ENCODE measurements at places on chromosomes 11 and 22.

DNA sequence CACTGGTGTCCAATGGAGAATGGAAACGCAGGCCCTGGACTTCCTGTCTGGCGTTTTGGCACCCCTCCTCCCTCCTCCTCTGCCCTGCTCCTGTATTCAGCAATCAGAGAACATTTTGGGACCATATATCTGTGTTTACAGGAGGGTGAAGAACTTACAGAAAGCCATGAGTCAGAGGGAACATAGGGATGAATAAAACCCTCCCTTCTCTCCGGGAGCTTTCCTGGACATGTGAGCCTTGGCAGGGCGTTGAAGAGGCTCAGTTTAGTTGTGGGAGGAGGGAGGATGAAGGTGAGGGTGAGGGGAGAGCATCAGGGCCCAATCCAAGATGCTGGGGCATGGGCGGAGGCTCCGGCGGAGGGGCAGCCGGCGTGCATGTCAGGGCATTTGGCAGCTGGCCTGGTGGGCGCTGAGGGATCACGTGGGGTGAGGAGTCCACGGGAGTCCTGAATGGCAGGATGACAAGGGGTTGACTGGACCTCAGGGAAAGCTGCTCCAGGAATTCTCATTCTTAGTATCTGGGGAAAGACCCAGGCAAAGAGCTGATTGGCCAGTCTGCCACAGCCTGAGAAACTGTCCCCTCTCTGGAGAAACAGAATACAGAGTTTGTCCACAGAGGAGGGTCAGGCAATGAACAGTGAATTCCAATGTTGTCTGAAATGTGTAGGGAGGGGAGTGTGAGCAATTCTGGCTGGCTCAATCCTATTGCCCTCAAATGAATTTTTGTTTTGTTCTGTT lies 28.9 kb downstream of the MICAL2 start:
- DNase-seq, result no peak

DNA sequence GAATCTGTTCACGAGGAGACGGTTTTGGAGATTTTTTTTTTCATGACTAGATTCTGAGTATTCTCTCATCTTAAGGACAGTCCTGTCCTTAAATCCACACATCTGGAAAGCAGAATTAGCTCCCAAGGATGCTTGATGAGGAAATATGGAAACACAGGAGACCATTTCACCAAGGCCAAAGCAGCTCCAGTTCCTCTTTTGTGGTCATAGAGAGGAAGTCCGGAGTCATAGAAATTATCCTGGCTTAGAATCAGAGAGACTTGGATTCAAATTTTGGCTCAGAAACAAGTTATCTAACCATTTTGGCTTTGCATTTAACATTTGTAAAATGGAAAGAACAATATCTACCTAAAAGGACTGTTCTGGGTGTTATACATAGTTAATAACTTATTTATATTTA lies 7.3 kb upstream of the TEAD1 start:
- DNase-seq, result no peak

GRCh38 chr11:107006076-107006833 lies 12.0 kb downstream of the GUCY1A2 start:
- DNase-seq, result no peak

DNA sequence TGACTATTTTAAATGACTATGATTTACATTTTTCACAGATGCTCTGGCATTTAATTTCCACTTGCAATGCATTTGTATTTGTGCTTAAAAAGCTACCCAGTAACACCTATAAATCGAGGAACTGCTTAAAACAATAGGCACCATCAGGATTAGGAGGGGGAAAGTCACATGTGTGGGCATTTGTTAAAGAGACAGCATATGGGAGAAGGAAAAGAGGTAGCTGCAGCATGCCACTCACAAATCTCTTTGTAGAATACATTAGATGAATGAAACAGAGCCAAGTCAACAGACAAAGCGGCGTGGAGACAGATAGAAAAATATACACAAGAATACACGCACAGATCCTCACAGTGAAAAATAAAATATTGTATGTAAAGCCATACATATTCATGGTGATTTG lies 228.0 kb downstream of the CADM1 start:
- DNase-seq, result no peak

DNA sequence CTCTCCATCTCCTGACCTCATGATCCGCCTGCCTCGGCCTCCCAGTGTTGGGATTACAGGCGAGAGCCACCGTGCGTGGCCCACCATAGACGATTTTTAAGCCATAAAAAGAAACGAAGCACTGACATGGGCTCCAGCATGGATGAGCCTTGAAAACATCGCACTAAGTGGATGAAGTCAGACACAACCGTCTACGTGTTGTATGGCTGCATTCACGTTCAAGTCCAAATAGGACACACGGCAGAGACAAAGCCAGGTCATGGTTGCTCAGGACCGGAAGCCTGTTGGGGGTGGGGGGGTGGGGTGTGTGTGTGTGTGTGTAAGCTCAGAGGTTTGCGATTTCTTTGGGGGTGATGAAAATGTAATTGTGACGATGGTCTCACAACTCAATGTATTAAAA lies 10.0 kb downstream of the RRP7A start:
- no peak for DNase-seq

DNA sequence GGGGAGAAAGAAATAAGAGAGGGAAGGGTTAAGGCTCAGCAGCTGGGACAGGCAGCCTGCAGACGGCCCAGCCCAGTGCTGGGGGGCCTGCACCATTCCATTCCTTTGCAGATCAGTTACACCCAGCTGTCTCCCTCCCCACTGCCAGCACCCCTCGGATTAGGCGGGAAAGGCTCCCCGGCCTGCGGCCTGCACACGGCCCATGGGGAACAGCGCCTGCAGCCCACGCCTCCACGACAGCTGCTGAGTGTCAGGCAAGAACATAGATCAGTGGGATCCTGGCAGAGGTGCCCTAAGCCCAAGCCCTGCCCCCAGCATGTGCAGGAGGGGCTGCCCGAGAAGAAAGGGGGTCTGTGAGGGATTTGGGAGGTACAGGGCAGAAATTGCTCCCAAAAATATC lies 65.8 kb upstream of the MYOD1 start:
- DNase-seq, result no peak

DNA sequence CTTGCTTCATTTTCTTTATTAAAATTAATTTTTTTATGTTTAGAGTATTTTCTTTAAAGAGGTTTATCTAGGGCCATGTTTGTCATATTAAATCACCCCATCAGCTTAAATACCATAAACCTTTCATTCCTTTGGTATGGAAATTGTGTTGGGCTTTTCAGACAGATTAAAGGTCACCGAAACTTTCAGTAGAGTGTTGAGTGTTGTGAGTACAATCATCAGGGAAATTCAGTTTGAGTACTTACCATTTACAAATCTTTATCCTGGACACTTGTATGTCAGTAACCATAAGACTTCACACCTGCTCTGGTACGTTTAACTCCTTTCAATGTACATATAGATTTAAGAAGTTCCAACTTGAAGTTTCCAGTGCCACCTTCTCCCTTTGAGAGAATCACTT lies 12.0 kb downstream of the PRMT3 start:
- no peak for DNase-seq

DNA sequence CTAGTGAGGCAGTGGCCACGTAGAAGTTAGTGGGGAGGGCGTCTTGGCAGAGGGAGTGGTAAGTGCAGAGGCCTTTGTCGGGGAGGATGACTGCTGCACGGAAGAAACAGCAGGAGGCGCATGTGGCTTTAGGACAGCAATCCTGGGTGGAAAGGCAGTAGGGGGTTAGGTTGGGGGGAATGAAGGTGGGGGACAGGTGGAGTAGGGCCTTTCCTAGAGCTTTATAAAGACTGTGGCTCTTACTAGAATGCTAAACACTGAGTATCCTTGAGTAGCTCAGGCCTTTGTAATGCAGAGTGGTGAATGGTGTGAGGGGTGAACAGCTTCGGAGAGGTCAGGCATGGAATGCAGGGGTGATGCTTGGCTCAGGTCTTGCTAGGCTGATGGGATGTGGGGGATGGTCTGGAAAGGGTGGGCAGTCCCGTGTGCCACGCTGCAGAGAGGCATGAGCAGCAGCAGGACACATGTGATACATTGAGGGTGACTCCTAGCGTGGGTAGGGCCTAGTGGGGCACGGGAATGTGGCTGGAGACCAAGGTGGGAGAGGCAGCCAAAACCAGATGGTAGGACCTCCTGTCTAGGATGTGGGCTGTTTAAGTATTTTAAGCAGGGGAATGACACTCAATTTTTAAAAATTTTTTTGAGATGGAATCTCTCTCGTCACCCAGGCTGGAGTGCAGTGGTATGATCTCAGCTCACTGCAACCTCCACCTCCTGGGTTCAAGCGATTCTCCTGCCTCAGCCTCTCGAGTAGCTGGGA lies 19.2 kb downstream of the AP2A2 start:
- no peak for DNase-seq

- no peak for DNase-seq
Observed at GRCh38 chr11:44333271-44334218, 23.6 kb upstream of the ALX4 start.

DNA sequence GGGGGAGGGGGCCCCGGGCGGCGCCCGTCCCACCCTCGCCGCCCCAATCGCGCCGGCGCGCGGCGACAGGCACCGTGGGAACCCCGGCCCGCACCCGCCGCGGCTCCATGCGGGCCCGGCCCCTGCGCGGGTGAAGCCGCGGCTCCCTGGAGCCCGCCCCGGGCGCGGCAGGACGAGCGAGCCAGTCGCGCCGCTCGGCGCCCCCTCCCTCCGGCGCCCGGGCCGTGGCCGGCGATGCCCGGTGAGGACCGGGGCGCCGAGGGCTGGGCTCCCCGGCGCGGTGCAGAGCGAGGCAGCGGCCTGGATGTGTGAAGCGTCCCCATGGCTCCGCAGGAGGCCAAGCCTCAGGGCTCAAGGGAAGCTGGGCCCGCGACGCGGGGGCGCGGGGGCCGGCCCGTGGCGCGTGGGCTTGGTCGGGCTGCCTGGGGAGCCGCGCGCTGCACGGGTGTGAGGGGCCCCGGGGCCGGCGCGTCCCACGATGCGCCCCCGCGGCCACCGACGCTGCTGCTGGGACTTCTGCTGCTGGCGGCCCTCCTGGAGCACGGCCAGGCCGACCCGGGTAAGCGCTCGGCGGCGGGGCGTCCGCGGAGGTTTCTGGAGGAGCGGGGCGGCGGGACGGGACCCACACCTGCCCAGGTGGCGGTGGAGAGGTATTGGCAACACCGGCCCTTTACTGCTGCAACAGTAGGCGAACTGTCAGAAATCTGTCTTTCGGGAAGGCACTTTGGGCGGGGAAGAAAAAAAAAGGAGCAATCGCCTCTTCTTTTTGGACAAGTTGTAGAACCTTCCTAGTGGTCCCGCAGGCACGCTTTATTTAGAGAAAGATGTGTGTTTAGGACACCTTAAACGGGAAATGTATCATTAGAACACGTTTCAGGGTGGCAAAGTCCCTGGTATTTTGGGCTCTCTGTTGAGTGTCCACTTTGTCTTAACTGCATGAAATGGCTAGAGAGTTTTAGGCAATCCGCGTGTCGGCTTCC lies 119.4 kb downstream of the HIPK3 start:
- DNase-seq, result no peak

DNA sequence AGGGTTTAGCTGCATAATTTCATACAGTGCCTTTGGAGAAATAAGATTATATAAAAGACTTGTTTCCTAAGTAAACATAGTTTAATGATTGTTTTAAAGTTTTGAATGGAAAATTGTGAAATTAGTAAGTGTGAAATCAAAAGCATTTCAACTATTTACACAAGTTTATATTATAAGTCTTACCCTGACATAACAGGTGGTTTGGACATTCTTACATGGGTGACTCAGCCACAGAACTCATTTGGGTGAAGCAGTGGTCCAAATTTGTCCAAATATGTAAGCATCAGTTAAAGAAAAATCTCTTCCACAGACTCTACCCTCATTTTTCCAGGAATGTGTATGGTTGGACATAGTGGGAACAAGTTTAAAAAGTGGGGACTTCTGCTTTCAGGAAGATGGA lies 68.0 kb downstream of the USP47 start:
- no peak for DNase-seq

DNA sequence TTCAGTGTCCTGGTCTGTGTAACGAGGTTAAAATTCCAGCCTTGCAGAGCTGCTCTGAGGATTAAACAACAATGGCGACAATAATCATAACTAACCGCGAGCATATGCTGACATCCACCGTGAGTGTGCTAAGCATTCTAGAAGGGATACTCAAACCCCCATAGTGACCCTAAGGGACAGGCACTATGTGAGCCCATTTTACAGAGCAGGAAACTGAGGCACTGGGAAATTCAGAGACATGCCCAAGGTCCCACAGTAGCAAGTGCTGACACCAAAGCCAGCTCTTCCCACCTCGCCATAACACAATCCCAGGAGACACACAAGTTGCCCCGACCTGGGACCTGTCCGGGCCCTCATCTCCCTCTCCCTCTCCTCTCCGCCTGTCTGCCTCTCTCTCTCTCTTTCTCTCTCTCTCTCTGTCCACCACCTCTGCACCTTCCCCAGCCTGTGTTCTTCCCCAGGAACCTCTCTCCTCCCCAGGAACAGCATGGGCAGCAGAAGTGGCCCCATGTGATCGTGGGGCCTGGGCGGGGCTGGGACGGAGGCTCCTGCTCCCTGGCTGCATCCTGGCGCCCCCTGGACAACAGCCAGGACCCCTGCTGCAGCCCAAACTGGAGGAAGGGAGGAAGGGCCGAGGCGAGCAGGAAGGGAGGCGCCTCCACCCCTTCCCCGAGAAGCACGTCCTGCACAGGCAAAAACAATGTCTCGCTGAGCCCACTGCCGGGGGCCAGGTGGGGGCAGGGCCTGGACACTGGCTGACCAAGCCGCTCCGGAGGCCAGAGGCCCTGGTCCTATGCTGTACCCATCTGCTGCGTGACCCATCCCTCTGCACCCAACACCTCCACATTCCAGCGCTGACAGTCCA lies 14.8 kb upstream of the MFNG start:
- DNase-seq, result no peak

DNA sequence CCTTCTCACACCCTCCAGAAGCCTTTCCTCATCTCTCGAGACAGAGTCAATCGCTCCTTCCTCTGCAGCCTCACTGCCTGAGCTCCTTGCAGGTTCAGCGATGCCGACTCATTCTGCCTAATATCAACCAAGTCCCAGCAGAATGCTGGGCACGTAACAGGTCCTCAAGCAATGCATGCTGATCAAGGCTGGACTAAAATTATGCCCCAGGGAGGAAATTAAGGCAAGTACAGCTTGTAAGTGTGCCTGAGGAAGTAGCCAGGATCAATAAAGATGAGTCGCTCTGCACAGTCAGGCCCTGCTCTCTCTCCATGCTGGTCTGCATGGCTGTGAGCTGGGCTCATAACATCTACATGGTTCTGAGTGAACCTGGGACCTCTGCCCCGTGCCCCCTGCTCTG lies 25.6 kb upstream of the NRIP3 start:
- DNase-seq, result no peak

DNA sequence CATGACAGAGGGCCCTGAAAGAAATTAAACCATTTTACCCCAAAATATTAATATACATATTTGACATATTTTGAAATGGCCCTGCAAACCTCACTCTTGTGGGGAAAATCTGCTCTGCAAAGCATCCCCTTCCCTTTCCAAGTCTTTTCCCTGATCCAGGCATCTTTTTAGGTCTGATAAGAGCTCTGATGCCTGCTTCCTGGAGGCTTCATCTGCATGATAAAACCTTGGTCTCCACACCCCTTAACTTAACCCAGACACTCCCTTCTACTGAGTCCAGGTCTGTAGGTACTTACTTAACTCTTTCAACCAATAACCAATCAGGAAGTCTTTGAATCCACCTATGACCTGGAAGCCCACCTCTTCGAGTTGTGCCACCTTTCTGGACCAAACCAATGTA lies 1.8 kb upstream of the LGALS12 start:
- DNase-seq, result no peak

GRCh38 chr22:19959587-19960490 lies 18.2 kb upstream of the TXNRD2 start:
- no peak for DNase-seq

- DNase-seq, result no peak
Observed at GRCh38 chr11:134519788-134520187, 107.7 kb upstream of the B3GAT1 start.

Measured in stimulated activated CD8-positive, alpha-beta memory T cell treated with anti-CD3 and anti-CD28 coated beads, Interleukin-2, amount 100 ng/mL, for 1 hour (primary cell).